ENCODE measurements at places on chromosomes 6 and 20.

- DNase-seq: no peak
Measured at GRCh38 chr20:62916703-62917476, 9.4 kb downstream of the DIDO1 start.

DNA sequence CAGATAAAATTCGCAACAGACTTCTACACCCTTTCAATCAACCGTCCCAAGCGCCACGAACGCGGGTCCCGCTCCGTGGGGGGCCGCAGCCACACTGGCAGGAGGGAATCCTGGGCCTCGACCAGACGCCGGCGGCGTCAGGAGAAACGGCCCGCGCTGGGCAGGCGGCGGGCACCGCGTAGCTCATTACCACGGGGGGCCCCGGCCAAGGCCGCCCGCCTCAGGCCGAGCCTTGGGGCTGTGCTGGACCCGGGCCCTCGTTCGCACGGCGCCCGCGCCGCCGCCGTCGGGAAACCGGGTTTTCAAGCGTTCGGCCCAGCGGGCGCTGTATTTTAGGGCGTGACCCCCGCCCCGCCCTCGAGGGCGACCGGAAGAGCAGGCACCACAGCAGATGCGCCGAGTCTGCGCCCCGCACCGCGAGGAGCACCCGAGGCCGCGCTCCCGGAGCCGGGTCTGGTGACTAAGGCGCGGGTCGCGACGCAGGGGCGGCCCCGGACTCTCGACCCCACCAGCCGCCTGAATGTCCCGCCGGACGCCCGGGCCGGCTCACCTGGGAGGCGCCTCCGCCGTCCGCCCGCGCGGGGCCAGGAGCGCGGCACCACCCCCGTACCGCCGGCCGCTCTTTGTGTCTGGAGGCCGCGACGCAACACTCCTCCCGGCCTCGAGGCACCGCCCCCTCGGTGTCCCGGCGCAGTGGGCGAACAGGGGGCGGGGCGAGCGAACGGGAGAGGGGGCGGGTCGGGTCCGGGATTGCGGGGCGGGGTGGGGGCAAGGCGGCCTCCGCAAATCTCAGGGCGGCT, at the start of gene NINL:
Gene NINL (minus strand): TSS at position 627 of the 800 bp plus-strand sequence. CDS start 58,944 bp downstream, outside the sequence.
- DNase-seq: peak; percentile 71

- DNase-seq: peak; percentile 41
Measured at GRCh38 chr6:26445934-26446667, 5.8 kb downstream of the BTN3A3 start.

DNA sequence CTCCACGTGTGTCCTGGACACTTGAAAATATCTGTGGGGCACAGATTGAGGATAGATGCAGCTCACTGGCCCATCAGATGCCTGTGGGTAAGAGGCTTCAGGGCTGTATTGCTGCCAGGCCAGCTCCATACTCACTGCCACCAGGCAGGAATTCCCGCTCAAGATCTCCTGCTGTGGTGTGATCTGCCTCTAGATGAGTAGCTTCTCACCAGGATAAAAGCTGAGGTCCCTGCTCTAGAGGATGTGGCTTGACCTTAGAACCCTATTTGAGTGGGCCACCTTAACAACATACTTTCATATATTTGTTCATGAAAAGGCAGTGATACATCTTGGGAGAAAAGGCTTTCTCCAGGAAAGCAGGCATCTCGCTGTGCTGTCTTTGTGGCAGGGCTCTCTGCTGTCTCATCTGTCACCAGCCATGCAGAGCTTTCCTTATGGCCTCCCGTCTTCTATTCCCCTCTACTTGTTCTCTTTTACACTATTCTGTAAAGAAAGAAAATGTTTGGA, 165.7 kb upstream of the RNF217 start:
- DNase-seq: no peak

DNA sequence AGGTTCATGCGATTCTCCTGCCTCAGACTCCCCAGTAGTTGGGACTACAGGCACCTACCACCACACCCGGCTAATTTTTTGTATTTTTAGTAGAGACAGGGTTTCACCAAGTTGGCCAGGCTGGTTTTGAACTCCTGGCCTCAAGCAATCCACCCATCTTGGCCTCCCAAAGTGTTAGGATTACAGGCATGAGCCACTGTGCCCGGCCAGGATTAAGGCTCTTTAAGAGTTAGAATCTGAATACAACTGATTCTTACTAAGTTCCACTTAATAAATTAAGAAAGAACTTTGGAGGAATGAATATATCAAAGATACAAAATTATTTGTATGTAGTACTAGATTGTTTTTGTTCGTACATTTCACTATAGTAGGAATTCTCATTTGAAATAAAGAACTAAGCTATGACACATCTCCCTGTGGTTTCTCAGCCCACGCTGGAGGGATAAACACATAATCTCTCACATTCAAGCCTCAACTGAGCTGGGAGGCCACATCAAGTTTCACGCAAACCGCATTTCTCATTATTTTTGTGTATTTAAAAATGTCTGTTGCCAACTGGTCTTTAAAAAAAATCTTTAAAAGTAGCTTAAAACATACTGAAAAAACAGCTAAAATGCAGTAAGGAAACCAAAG, 34.2 kb downstream of the DTNBP1 start:
- DNase-seq: peak; percentile 35

- no peak for DNase-seq
Measured at GRCh38 chr6:45818655-45819054, 197.0 kb downstream of the CLIC5 start.

DNA sequence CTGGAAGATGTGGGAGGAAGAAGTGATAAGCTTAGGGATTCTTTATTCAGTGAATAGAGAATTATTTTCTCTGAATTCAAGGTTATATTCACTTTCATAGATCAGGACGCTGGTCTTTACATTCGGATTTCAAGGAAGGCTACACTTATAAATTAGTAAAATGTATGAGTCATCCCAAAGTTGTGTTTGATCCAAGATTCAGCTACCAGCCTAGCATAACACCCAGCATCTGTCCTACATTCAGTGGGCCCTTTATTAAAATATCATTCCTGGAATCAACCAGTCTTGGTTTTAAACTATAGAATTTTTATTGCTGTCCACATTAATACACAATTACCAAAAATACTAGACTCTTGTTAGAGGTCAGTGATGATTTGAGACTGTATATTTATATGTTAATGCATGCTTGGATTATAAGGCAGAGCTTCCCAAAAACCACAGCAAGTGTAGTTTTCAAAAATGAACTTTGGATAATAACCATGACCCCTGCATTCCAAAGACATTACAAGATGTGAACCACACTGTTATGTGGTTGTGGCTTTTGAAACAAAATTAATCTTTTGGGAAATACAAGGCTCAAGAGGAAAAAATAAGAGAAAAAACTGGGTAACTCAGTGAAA, 210.7 kb upstream of the CNR1 start:
- DNase-seq: no peak

DNA sequence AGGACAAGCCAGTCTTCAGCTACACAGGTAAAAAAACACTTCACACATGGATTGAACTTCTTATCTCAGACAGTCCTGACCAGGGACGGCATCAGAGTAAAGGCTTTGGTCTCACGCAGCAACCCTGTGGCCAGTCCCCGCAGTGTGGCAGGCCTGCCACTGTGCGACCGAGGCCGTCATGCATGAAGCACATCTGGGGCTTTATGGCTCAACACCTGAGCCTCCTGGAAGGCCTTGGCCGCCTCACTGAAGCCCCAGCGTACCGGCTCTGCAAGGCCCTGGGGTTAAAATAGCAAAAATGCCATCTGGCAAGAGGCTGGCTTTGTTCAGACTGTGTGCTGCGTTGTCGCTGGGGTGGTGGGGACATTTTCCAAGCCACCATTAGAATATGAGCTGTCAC, 32.8 kb downstream of the TBC1D7 start:
- DNase-seq: no peak

DNA sequence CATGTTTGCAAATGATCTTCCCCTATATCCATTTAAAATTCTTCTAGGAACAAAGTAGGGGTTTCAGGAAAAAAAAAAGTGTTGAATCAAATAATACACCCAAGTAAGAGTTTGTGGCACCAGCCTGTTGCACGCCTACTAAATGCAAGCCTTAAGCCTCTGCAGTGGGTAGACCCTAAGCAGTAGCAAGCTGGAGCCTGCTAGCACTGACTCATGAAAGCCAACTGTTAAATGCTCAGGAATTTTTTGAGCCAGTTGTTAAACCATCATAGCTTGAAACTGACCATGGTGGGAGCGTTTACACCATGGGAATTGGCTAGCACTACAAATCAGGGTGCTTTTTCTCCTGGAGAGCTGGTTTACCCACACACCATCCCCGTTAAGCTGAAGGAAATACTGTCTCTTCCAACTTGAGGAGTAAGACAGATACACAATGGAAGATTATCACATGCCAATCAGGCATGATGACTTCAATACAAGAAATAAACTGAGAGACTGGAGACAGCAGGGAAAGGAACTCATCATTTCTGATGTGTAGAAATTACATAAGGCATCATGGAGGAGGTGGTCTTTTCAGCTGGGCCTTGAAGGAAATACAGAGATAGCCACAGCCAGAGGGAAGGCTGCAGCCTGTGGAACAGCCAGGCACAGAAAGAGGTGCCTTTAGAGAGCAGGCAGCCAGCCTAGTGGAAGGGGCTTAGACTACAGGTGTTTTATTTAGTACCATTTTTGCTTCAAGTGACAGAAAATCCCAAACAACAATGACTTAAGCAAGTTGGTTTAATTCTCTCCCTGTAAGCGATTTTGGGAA, 110.8 kb downstream of the SNX5 start:
- DNase-seq: no peak

- DNase-seq: no peak
Measured at GRCh38 chr6:99611148-99611547, 4.5 kb downstream of the PRDM13 start.

GRCh38 chr6:150729188-150729748, 129.6 kb downstream of the PLEKHG1 start:
- DNase-seq: no peak

- DNase-seq: no peak
Measured at GRCh38 chr20:40868551-40869217, 159.9 kb upstream of the TOP1 start.

DNA sequence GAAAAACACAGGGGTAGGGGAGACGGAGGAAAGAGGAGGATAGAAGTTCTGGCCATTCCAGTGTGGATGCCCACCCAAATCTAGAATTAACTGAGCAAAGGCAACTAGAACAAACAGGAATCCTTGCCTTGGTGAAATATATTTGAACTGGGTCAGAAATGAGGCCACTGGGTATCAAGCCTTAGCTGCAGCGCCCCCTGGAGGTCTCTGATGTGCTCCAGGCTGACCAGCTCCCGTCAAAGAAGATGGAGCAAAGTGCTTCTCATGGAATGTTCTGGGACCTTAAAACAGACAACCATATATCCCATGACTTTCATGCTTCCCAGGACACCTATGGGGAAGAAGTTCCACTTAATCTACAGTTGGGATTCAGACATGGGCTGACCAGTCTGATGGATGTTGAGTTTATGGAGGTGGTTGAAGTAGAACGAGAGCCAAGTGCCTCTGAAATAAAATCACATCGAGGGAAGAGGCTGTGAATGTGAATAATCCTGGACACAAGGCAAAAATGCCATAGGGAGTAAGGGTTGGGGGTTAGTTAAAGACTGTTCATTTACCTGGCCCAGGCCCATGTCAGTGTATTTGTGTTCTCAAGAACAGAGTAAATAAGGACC, 50.4 kb downstream of the HLA-DPB1 start:
- peak; percentile 66 for DNase-seq

DNA sequence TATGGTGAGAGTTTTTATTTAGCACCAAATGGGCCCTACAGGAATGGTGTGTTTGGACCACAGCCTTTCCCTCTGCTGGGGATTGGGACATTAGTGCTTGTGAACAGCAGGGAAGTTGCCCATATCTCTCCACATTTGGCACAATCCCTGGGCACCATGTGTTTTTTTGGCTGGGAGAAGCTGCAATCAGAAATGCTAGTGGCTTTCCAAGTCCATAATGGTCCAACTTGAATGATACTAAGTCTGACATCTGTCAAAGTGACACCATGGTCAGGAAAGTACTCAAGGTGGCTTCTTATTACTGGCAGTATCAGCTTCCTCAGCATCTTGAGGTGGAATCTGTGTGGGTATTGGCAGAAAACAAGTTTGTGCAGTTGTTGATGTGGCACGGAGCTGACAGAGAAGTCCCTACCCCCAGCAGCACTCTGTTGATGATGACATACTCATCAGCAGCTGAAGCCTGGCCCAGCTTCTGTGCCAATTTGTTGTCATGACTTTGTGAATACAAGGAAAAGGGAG, 53.0 kb downstream of the SASH1 start:
- DNase-seq: no peak

GRCh38 chr20:61349447-61350165, 97.5 kb downstream of the CDH4 start:
- no peak for DNase-seq

DNA sequence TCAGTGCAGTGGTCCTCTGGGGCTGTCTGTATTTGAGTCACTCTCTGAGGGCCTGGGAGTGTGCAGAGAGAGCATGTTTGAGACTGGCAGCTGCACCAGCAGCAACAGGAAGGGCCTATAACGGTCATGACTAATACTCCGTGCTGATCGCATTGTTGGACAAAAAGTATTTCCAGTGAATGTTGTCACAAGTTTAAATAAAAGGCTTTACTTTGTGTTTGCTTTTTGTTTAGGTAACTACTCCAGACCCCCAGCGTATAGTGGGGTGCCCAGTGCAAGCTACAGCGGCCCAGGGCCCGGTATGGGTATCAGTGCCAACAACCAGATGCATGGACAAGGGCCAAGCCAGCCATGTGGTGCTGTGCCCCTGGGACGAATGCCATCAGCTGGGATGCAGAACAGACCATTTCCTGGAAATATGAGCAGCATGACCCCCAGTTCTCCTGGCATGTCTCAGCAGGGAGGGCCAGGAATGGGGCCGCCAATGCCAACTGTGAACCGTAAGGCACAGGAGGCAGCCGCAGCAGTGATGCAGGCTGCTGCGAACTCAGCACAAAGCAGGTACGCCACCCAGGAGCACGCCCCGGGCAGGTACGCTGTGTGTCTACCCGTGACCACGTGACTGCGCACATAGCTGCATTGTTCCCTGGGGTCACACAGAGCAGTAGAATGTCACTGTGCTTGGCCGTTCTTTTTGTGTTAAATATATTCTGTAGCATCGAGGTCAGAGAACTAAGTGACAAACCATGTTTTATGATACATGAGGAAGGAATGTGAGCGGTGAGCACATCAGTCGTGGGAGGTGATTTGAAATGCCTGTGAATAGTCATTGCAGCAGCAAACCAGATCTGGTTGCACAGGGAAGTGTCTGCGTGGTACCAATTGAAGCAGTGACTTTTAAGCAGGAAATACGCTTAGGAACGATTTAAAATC, 174.7 kb downstream of the TMEM242 start:
- DNase-seq: no peak

DNA sequence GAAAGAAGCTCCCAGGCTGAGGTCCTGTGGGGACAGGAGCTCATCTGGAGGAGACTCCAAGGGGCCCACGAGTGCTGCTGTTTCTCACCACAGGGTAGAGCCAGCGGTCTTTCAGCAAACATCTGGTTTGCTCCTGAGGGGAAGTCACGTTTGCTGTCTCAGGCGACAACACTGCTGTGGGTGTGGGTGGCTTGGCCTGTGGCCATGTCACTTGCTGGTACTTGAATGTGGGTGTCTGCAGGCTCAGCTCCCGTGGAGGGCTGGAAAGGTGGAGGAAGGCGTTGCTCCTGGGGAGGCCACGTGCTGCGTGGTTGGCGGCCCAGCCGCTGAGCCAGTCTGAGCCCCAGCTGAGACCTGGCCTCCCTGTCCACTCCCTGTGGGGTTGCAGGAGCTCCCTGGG, 52.8 kb upstream of the MPC1 start:
- DNase-seq: peak; percentile 69

Data from CD4-positive, alpha-beta T cell treated with Interleukin-6 for 4 hours (primary cell).